ENCODE measurements at places on chromosomes 5 and 9.
A peak's percentile ranks its signal among the peaks of the same experiment; 100 is the strongest.

DNA sequence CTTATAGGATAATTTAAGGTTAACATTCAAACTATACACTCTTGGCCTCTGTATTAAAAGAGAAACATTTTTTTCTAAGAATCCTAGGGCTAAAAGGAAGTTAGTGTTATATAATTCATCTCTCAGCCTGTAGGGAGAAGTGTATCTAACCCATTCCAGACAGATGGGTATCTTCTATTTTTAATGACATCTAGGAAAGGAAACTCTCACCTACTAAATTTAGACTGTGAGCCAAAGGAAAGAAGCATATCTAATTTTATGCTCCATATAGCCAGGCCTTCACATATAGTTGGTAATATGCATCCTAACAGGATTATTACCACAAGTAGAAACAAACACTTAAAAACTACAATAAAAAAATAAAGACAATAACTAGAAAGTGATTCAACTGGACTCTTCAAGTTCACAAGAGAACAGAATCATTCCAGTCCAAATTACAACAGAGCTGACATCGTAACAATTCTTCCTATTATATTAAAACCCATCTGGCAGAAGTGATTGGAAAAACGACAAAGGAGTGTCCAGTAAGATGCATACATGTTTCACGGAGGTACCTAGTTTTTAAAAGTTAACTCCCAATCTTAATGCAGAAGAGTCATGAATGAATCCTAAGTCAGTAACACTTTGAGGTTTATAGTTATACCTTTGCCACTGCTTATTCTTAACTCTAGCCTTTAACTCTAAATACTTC is 39.4 kb downstream of the SCAI start:
- no peak for DNase-seq

- DNase-seq, result no peak
These were observed 1.4 kb upstream of the TRIO start for GRCh38 chr5:14141764-14142163.

GRCh38 chr5:61381968-61382367 is 49.9 kb downstream of the ZSWIM6 start:
- no peak for DNase-seq

DNA sequence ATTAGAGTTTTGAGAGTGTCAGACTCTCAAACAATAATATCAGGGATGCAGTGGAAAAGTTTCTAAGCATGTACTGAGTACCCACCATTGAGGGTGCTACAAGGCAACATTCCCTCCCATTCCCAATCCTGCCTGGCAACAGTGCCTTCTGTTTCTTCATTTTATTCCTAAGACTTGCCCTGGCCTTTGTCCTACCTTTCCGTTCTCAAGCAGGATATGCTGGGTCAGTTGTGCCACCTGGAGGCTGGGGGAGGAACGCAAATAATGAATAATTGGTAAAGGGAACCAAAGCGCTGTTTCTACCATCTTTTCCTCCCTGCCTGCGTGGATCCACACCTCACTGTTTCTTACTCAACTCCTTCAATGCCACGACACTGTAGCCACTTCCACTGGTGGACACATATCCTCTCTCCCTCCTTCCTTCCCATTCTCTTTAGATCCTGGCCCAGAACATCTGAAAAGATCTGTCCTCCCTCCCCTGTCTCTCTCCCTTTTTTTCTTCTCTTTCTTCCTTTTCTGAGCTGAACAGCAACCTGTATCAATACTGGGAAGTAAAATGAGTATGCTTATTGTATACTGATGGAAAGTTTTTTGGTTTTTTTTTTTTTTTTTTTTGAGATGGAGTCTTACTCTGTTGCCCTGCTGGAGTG is 149.5 kb downstream of the C9orf152 start:
- peak; percentile 69 for DNase-seq

DNA sequence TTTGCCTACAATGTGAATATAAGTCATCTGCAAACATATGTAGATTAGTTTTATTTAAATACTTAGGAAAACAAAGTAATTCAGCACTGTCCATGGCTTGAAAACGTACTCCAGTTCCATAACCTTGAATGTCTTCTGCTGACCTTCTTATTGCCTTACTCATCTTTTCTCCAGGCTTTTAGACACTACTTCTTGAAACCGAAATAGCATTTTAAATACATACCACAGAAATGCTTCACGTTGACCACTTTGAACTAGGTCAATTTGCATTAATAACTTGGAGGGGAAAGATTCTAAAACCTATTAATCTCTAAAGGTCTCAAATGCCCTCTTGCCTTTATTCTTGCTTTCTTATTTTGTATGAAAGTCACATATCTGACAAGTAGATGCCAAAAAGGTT is 995.4 kb upstream of the ACO1 start:
- DNase-seq, result peak; percentile 30

DNA sequence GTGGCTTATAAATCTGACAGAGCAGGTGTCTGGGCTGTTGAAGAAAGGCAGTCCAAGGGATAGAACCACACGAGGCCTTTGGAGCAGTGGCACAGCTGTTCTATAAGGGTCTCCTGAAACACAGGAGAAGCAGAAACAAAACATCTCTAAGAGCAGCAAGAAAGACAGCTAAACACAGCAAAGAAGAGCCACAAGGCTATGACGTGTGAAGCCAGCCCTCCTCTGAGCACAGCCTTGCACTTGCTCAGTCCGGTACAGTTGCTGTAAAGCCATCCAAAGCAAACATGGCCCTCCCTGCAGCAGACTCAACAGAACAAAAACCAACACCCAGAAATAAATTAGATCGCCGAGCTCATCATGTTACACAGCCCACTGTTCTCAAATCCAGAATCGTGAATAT is 2.6 kb upstream of the GZMK start:
- peak; percentile 64 for DNase-seq

DNA sequence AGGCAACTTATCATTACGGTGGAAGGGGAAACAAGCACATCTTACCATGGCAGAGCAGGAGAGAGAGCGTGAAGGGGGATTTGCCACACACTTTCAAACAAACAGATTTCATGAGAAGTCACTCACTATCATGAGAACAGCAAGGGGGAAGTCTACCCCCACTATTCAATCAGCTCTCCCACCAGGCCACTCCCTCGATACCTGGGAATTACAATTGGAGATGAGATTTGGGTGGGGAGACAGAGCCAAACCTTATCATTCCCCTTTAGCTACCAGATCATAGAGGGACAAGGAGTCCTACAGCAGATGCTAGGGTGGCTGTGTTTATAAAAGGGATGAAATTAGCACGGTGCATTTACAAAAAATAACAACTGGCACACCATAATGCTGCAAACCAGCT is 2149.4 kb upstream of the ACO1 start:
- no peak for DNase-seq

DNA sequence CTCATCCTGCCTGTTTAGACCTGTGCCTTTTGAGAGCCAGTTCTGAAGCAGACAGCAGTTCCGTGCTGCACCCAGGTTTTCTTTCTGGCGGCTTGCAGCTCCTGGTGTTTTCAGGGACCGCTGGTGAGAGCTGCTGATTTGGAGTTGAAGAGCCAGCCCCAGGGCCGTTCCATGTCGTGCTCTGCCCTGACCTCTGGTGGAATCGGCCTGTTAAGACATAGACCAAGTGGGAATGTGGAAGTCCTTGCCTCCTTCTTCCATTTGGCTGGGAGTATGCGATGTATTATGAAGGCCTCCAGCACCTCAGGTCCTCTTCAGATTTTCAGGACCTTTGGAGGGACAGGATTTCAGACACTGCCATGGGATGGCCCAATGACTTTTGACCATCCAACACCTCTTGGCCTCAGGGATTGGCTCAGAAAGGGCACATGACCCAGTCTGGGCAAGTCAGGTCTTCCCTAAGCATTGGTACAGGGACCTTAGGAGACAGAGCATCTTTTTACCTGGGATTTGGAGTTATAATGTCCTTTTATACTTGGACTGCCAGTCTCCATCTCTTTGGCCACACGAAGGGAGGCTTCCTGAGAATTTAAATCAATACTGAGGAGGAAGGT is 136.1 kb upstream of the CLINT1 start:
- peak; percentile 78 for DNase-seq

- DNase-seq, result no peak
These were observed 4.7 kb downstream of the MYORG start for GRCh38 chr9:34371886-34372466.

DNA sequence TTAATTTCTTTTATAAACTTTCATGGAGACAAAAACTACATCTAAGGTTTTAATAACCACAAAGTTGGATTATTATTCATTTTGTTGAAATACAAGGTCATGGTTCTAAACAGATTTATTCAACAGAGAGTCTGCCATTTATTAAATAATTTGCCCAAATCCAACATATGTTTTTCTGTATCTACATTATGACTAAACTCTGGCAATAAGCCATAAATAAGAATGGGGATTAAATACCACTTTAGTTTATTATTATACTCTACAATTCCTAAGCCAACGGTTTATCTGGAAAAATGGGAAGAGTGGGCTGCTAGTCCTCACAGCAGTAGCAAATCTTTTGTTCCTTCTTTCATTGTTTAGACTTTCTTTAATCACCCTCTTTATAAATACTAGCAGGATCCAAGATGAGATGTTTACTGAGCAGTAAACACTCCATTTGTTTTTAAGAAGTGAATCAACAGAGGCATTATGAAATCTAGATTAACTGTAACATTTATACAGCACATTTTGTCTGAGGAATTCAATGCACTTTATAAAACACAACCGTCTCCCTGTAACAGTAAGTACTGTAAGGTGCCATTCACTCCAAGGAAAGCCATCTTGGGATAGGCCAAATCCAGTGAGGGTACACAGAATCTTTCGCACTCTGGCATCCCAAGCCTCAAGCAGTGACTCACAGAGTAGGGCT is 89.7 kb downstream of the DROSHA start:
- no peak for DNase-seq

GRCh38 chr5:16894236-16895057 is 41.6 kb downstream of the MYO10 start:
- peak; percentile 93 for DNase-seq

- DNase-seq, result no peak
These were observed 290.9 kb upstream of the ANKRD55 start for GRCh38 chr5:56523790-56524575.

DNA sequence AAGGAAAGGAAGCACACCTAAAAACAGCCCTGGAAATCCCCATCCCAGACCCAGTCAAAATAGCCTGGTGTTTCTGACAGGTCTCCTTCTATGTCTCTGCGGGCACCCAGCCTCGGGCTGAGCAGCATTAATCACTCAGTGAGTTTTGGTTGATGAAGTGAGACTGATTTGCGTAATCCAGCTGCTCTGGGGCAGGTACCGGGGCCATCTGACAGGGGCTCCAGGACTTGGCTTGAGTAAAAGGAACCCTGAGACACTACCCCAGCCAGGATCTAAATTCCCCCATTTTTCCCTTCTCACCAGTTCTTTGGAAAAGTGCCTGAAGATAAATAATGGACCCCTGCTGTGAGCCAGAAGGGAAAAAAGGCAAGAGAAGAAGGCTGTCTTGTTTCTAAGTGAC is 596 bp downstream of the SLC28A3 start:
- DNase-seq, result no peak

DNA sequence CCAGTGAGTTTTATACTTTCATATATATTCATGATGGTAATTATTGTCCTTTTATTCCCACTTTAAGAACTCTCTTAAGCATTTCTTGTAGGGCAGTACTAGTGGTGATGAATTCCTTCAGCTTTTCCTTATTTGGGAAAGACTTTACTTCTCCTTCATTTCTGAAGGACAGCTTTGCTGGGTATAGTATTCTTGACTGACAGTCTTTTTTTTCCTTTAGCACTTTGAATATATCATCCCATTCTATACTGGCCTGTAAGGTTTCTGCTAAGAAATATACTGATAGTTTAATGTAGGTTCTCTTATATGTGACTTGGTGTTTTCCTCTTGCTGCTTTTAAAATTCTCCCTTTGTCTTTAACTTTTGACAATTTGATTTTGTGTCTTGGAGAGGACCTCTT is 109.0 kb upstream of the FSTL4 start:
- DNase-seq, result no peak

DNA sequence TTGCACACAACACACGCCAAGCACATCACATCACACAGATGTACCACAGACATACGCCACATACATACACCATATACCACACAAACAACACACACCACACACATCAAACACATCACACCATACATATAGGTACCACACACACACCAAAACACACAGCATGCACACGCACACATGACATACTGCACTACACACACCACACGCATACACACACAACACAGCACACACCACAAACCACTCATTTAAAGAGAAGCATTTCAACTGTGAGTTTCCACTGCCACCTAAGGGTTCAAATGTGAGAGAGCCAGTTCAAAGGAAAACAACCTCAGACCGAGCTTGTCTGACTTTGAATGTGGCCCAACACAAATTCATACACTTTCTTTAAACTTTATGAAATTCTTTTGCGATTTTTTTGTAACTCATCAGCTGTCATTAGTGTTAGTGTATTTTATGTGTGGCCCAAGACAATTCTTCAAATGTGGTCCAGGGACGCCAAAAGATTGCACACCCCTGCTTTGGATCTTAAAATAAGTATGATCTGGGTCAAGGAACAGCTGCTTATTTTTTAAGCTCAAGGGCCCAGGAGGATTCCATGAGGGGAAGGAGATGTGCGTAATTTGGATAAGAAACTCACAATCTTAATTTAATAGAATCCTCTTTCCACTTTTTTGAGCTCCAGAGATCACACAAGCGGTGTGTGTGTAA is 494.6 kb downstream of the GADD45G start:
- DNase-seq, result peak; percentile 49

DNA sequence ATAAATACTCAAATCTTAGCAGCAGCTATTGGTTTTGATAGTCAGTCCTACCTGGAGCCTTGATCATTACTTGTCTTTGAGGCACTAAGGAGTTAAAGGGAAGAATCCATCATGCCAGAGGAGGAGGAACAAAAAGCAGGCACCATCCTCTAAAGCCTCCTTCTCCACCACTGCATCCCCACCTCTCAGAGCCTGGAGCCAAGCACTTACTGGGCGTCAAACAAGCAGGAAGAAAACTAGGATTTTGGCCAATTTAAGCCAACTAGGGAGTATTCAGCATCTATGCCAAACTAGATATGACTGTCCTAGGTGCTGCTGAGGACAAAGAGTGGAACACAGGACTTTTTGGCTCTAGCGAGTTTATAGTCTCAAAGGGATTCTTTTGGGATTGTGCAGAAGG is 152.5 kb downstream of the PPP2R2B start:
- DNase-seq, result no peak

DNA sequence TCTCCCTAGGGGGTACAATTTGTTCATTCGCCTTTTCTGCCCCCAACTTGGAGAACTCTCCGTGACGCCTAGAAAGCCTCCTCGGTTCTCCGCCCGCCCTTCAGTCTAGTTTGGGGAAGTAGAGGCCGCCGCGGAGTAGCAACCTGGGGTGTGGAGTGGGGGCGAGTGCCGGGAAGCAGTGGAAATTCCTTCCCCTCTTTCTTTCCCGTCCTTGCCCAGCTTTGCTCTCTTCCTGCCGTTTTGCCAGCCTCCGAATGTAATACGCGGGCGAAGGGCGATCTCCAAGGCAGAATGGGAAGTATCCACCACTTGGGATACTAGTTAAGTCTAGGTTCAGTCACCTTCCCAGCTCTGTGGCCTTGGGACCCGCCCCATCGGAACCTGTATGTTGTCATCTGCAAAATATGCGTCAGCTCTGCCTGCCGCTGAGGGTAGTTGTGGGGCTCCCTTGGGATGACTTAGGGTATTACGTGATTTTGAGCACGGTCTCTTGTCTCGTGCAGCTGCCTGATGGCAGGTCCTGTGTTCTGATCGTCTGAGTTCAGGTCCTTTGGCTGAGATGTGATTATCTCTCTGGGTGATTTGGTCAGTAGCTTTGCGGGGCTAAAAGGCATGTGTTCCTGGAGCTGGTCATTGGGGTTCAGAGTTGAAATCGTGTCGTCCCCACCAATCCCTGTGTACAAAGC is 724 bp downstream of the PAM start:
- peak; percentile 68 for DNase-seq

- DNase-seq, result no peak
These were observed 140.6 kb downstream of the COMMD10 start for GRCh38 chr5:116225281-116225922.
